Stimulated activated CD4-positive, alpha-beta T cell treated with anti-CD3 and anti-CD28 coated beads, Interleukin-12 subunit alpha, Interleukin-12 subunit beta, amount 100 ng/mL, for 24 hours (primary cell): ENCODE measurements at places on chromosomes 6 and 20.

- DNase-seq = no peak
These were observed 285.1 kb downstream of the CENPW start for GRCh38 chr6:126625019-126625418.

GRCh38 chr6:145814035-145814500, 527 bp downstream of the FBXO30 start:
- no peak for DNase-seq

- no peak for DNase-seq
These were observed 183.0 kb downstream of the TASP1 start for GRCh38 chr20:13455713-13456112.

- no peak for DNase-seq
These were observed 29.9 kb downstream of the COX4I2 start for GRCh38 chr20:31667315-31668285.

- DNase-seq = no peak
These were observed 5.6 kb downstream of the PIM1 start for GRCh38 chr6:37175332-37176267.

GRCh38 chr6:139051396-139052060, 23.0 kb downstream of the ABRACL start:
- no peak for DNase-seq

- DNase-seq = no peak
These were observed 161.0 kb downstream of the ASCC3 start for GRCh38 chr6:100719883-100720682.
